ENCODE measurements at places on chromosomes 7 and 10. TPM values are rescaled to one million over a fixed set of nuclear protein-coding genes. Genes with fewer than 3 reads are reported as not detected.

DNA sequence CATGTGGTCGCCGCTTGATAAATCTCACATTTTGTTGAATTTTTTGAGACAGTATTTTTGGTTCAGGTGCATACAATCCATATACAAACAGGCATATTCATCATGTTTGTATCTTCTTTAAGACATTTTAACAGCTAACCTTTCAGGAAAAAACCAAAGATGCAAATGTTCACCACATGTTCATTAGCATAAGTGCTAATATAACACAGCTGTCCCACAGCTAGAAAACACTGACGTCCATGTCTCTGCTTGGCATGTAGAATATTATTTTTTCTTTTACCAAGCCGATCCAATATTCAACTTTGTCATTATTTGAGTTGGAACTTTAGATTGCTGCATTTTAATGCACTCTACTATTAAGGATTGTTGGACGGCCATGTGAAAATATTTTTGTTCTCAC lies 31.2 kb downstream of the BMPER start:
- no peak for DNase-seq

DNA sequence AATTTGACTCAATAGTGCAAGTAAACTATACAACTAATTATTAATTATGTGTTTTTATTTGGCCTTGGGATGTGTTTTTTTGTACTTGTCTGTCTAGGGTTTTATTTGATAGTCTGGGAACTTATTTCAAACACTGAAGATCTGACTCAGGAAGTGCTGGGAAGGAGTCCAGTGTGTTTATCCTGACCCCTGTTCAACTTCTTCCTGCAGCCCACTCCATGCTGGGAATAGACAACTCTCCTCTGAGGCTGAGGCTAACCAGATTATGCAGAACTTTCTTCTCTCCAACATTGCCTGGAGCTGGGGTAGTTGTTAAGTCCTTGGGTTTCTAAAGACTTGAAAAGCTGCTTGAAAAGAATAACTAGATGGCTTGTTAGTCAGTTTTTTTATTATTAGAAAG lies 6.9 kb downstream of the CISD1 start:
- DNase-seq: no peak

GRCh38 chr7:45203936-45204445 lies 46.4 kb downstream of the RAMP3 start:
- DNase-seq: peak; percentile 15

DNA sequence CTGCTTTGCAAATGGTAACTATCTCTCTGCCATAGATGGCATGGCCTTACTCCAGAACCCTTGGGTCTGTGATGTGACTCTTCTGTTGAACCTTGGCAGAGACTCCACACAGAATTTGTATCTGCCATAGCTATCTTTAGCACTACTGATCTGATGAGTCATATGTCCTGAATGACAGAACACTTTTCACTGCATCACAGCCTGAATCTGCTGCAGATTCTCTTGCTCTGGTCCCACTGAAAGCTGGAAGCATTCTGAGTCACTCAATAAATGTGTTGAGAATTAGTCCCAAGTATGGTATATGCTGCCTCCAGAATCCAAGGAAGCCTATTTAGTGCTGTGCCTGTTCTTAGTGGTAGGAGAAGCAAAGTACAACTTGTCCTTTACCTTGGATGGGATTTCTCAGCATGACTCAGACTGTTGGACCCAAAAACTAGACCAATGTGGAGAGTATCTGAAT lies 39.5 kb upstream of the ANKRD1 start:
- peak; percentile 26 for DNase-seq

- no peak for DNase-seq
These were observed 19.5 kb upstream of the HSPA12A start for GRCh38 chr10:116761883-116762282.

FFAR4 gene
- total RNA-seq: not detected

SPOCK2 gene
- 1.1 TPM for total RNA-seq
